ENCODE measurements at places on chromosomes 1 and 21.

DNA sequence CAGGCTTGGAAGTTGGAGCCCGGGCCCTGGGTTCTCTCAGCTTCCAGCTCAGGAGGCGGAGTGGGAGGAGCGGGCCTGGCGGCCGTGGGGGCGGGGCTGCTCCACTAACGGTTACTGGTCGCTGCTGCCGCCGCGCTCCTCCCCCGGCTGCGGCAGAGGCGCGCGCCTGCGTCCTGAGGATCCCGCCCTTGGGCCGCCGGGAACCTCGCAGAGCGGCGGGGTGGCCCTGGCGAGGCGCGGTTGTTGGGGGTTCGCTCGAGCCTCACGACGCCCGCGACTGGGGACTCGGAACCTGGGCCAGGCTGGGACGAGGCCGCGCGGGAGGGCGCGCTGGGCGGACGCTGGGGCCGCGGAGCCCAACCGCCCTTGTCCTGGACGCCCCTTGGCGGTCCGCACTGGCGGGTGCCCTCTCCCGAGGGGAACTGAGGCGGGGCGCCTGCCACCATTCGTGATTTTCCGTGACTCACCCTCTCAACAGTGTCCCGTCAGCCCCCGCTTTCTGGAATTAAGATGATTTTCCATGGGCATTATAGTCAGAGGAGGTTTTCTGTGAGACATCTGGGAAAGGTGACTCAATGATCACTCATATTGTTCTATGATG lies 34.1 kb downstream of the OR2G3 start:
- DNase-seq: no peak

DNA sequence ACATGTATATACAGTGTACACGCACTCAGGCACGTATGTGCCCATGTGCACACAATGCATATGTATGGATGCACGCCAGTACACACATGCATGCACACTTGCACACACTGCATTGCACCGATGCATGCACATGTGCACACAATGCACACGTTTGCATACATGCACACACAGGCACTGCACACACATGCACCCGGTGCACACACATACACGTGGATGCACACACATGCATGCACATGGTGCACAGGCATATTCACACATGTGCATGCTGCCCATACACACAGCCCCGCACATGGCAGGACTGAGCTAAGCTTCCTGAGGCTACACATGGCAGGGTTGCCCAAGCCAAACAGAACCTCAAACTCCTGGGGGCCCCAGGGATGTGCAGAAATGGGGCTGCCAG lies 19.6 kb downstream of the ARHGEF16 start:
- DNase-seq: no peak

- peak; percentile 75 for DNase-seq
Measured at GRCh38 chr1:209354111-209354839, 229.2 kb upstream of the CAMK1G start.

- DNase-seq: no peak
Measured at GRCh38 chr1:17372955-17373354, 959 bp downstream of the PADI6 start.

DNA sequence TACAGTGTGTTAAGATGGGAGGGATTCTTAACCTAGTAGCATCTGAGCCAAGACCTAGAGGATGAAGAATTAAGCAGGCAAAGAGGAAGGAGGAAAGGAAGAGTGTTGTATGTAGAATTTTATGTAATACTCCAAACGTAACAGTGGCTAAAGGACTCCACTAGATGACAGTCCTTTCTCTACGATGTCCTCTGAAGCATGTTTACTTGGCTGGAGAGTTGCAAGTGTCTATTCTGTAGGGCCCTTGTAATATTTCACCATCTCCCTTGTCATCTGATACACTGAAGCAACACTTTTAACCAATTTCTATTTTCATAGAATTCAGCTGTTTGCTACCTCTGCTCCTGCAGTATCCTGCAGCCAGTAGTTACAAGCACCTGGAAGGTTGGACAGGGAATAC lies 2.2 kb upstream of the YBX1 start:
- no peak for DNase-seq

GRCh38 chr1:112954017-112954650 lies 1.9 kb downstream of the SLC16A1 start:
- DNase-seq: no peak
